Fibroblast of skin of right biceps (primary cell): ENCODE measurements at places on chromosomes 7 and 10.

GRCh38 chr7:70533614-70534013, 598.3 kb upstream of the GALNT17 start:
- DNase-seq: no peak

DNA sequence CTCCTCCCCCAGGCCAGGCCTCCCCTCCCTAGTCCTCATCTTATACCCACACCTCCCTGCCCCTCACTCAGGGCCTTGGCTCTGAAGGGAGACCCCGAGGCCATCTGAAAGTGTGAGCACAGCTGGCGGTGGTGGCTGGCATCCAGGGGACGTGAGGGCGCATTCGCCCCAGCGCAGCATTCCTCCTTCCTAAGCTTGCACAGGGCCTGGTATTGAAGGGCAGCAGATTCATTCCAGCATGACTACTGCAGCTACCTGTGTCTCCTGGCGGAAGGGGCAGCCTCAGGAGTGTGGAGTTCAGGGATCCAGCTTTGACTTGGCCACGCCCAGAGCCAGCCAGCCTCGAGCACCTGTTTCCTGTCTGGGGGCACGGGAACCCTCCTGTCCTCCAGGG, 72.6 kb downstream of the PARP12 start:
- no peak for DNase-seq

DNA sequence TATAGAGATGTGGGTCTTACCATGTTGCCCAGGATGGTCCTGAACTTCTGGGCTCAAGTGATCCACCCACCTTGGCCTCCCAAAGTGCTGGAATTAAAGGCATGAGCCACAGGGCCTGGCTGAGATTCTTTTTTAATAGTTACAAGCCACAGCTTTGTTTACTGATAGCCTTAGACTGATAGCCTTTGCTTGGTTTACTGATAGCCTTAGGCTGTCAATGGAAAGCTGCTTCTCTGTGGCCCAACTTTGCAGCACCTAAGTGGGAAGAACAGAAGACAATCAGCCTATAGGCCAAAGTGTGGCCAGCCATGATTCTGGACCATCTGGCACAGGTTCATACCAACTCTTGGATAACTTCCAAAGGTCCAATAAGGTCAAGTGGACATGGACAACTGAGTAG, 24.1 kb upstream of the CDCA7L start:
- no peak for DNase-seq

- DNase-seq: no peak
Measured at GRCh38 chr7:116518961-116519360, 5.9 kb upstream of the CAV1 start.

GRCh38 chr10:14821635-14822375, 16.0 kb downstream of the CDNF start:
- DNase-seq: no peak

- peak; percentile 37 for DNase-seq
Measured at GRCh38 chr10:17649836-17650235, 5.9 kb downstream of the STAM start.

GRCh38 chr7:127870231-127870907, 160.9 kb downstream of the LRRC4 start:
- no peak for DNase-seq

- peak; percentile 100 for DNase-seq
Measured at GRCh38 chr7:43647673-43648472, 65.0 kb downstream of the STK17A start.

DNA sequence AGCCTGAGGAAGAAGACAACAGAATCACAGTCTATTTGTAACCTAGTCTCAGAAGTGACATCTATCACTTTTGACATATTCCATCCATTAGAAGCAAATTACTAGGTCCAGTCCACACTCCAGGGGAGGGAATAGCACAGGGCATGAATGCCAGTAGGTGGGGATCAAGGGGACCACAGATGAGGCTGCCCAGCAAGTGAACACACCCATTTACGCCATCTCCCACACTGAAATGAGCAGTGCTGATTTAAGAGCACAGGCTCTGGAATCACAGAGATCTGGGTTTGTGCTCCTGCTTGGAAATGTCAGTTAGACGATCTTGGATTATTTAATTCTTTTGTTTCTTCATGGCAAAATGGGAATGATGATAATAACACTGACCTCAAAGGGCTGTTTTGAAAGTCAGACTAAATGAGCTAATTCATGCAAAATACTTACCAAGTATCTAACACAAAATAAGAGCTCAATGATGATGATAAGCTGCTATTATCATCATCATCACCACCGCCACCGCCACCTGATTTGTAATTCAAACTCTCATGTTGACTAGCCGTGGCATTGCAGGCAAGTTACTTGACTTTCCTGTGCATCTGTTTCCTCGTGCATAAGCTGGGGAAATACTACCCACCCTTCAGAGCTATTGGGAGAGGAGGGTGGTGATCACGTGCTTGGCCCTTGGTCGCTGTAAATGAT, 138.9 kb upstream of the KLF14 start:
- DNase-seq: no peak

GRCh38 chr7:100159099-100159623, 638 bp upstream of the TRAPPC14 start:
- DNase-seq: peak; percentile 30

GRCh38 chr7:66693331-66693730, 47.2 kb upstream of the RABGEF1 start:
- no peak for DNase-seq

GRCh38 chr10:106360870-106361269, 803.6 kb downstream of the SORCS1 start:
- peak; percentile 95 for DNase-seq

DNA sequence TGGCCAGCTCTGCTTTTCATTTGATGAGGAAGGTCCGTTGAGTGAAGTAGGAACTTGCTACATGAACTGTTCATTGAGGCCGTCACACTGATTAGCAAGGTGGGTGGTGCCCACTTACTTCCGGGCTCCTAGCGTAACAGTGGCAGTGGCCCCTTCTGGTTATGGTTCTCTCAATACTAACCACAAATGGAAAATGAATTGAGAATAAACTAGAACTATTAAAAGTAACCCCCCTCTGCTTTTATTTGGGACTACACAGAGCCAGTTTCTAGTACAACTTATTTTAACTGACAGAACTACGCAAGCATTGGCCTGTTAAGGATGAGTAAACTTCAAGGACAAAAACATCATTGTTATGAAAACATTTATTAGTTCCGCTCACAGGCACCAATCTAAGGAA, 519.1 kb downstream of the INHBA start:
- DNase-seq: no peak

GRCh38 chr7:124322561-124322960, 289.7 kb upstream of the TMEM229A start:
- no peak for DNase-seq

- no peak for DNase-seq
Measured at GRCh38 chr7:31997423-31997822, 72.8 kb downstream of the PDE1C start.

- DNase-seq: no peak
Measured at GRCh38 chr7:159117366-159118196, 27.1 kb downstream of the VIPR2 start.

DNA sequence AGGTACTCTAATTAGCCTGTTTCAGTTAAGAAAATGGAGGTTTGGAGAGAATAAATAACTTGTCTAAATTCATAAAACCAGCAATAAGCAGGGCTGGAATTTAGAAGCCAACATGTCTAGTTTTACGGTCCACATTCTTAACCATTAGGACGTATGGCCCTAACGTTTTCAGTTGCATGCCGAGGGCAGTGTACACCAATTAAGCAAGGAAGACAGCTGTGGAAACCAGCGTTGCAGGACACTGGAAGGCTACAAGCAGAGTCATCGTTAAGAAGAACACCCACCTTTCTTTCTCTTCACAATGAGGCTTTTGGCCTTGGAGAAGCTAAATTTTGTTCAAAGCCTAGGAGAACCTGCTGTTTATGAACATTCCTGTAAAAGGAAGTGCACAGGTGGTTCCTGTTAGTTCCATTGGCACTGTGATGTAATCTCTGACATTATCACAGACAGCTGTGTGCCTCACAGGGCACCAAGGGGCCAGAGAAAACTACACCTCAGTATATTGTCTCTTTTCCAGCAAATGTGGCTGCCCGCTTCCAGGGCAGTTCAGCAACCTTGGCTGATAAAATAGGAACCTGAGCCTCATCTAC, 21.0 kb downstream of the MPP7 start:
- no peak for DNase-seq

DNA sequence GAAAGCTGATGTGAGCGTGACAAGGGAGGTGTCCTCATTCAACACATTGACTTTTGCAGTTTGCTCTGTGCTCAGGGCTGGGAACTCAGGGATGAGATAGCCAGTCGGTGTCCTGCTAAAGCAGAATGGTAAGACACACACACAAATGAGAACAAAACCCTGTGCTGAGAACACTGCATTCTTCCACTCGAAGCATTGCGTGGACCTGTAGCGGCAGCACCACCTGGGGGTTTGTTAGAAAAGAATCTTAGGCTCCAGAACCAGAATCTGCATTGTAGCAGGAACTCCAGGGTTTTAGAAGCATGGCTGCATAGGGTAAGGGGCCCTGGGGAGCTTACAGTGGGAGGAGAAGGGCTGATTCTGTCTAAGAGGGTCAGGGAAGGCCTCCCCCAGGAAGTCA, 21.5 kb upstream of the OGDHL start:
- no peak for DNase-seq

DNA sequence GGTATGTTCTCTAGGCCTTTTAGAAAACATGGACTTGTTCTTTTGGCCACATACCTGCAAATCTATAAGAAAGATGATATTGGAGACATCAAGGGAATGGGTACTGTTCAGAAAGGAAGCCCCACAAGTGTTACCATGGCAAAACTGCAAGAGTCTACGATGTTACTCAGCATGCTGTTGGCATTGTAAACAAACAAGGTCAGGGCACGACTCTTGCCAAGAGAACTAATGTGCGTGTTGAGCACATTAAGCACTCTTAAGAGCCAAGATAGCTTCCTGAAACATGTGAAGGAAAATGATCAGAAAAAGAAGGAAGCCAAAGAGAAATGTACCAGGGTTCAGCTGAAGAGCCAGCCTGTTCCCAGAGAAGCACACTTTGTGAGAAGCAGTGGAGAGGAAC, 37.1 kb downstream of the SDK1 start:
- no peak for DNase-seq

GRCh38 chr10:19843487-19843886, 27.3 kb downstream of the PLXDC2 start:
- DNase-seq: peak; percentile 67

GRCh38 chr10:91340613-91341362, 69.4 kb upstream of the HECTD2 start:
- DNase-seq: peak; percentile 95

DNA sequence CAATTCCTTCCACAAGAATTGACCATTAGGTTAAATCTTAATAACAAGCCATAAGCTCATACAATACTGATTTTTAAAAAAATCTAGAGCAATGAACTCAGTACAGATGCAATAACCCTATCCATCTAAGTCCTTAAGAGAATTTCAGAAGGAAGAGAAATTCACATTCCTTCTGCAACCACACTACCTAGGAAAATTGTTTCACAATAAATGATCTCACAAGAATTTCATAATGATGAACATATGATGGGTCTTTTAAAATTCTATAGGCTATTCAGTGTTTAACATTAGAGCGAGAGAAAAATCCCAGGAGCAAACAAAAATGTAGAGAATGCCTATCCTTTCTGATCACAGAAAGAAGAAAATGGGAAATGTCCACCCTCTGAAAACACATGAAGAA, 70.0 kb upstream of the MAGI2 start:
- peak; percentile 79 for DNase-seq

GRCh38 chr10:110029450-110029849, 21.7 kb downstream of the ADD3 start:
- DNase-seq: no peak

GRCh38 chr10:125083576-125083920, 76.8 kb downstream of the CTBP2 start:
- peak; percentile 68 for DNase-seq

GRCh38 chr7:66871076-66871475, 49.9 kb upstream of the TMEM248 start:
- no peak for DNase-seq

GRCh38 chr7:105792488-105793370, 83.7 kb downstream of the ATXN7L1 start:
- DNase-seq: no peak
